ENCODE measurements at places on chromosomes 3 and 15. TPM values are rescaled to one million over a fixed set of nuclear protein-coding genes. Genes with fewer than 3 reads are reported as not detected.
A peak's percentile ranks its signal among the peaks of the same experiment; 100 is the strongest.

SLC9C1 gene
- total RNA-seq: not detected

GRCh38 chr15:36755341-36756000, 176.0 kb downstream of the CDIN1 start:
- DNase-seq: no peak

DNA sequence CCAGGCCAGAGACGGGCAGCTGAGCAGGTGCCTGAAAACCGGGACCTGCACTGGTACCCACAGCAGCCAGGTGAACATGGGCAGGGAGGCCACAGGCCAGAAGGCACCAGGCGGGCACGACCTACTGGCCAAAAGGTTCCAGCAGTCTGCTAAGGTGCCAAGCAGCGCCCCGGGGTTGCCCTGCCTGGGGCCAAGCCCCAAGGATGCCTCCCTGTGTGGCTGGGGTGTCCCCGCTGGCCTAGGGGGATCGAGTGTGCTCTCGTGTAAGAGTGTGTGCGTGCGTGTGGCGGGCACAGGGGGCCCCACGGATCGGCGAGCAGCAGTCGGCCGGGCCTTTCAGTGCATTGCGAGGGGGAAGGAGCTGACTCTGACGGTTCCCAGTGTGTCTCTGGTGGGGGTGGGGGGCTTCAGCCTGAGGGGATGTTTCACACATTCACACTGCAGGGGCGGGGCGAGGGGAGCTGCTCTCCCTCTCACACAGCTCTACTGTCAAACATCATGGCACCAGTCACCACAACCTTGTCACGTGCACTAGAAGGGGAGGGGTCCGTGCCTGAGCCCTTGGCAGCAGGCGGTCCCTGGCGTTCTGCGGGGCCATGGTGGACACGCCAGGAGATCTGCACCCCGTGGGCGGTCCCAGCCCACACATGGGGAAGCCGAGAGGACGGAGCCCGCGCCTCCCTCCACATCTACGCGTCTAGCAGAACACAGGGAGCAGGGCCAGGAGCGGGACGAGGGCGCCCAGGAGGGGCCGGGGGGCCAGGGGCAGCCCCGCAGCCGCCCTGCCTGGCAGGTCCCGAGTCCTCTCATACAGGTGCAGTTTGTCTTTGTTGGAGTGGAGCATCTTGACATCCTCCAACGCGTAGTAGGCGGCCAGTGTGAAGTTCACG, 44.5 kb downstream of the RGMA start:
- DNase-seq: no peak

GRCh38 chr3:9433627-9434521, 36.5 kb downstream of the SETD5 start:
- DNase-seq: no peak

DNA sequence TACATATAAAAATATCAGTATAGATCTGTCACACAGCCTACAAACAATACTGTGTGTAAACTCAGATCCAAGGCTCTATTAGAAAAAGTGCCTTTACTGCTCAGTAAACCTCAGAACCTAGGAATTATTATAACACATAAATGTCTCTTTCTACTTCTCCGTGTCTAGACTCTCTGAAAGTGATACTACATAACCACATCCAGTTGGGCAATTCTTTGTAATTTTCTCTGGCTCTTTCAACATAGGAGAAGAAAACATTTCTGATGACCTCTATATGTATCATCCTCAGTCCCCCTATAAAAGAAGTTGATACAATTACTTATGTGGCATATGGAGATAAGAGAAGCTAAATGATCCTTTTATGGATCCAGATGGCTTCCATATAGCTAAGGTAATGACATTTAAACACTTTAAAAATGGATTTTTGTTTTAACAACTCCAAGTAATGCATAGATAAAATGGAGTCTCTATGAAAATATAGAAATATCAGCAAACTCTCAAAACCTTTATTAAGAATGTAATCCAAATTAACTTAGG, 104.5 kb downstream of the LSAMP start:
- DNase-seq: no peak

DNA sequence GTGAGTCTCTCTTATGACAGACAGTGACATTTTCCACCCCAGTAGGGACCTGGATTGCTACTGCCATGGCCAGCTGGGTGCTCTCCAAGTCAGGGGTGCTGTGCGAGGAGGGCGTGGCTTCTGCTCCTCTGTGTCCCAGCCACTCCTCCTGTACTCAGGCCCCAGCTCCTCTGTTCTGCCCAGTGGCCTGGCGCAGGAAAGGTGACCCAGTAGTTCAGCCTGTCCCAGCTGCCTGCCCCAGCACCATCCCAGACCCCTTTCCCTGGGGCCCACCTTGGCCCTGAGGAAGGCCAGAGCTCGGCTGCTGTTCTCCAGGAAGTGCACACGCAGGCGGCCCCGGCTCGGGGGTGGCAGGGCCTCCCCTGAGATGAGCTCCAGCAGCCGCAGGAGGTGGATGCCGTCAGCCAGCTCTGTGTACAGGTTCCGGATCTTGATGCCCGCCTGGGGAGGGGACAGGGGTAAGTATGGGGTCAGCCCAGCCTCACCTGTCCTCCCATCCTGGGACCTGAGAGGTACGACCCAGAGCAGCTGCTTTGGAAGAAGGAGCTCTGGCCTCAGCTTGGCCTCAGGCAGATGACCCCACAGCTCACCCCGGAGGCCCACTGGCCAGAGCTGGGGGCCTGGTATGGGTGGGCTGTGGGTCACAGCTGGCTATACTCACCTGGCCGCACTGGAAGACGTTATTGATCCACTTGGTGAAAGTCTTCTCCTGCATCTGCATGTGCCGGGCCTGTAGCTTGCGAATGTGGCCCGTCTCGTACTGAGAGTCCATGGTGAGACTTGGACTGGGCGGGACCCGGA, 1.0 kb downstream of the SPTBN5 start:
- DNase-seq: peak; percentile 34

- DNase-seq: peak; percentile 24
Observed at GRCh38 chr15:78938658-78939488, 6.0 kb downstream of the CTSH start.
